ENCODE measurements at places on chromosomes 11 and 22. TPM values are rescaled to one million over a fixed set of nuclear protein-coding genes. Genes with fewer than 3 reads are reported as not detected.

- H3K36me3 ChIP-seq = no peaks in the 10 kb centered on the region
- no peaks in the 10 kb centered on the region for H3K27me3 ChIP-seq
- H3K4me1 ChIP-seq = no peaks in the 10 kb centered on the region
Observed at GRCh38 chr11:85823816-85824215, 12.9 kb upstream of the SYTL2 start.

Gene DLG2
- 6.9 TPM for total RNA-seq

Gene CSF2RB
- 3.3 TPM for total RNA-seq

GRCh38 chr11:96044747-96045146 lies 120.8 kb upstream of the MTMR2 start:
- no peaks in the 10 kb centered on the region for H3K4me1 ChIP-seq
- H3K4me3 ChIP-seq = no peak overlapping the region
- DNase-seq = no peak
- H3K27ac ChIP-seq = peak overlapping the region; percentile 91

- H3K36me3 ChIP-seq = no peaks in the 10 kb centered on the region
- no peak overlapping the region for H3K27ac ChIP-seq
- no peaks in the 10 kb centered on the region for H3K4me1 ChIP-seq
- no peaks in the 10 kb centered on the region for H3K27me3 ChIP-seq
Observed at GRCh38 chr11:77999446-78000030, 5.1 kb upstream of the INTS4 start.

- no peaks in the 10 kb centered on the region for H3K4me1 ChIP-seq
- peak overlapping the region; percentile 70 for H3K4me3 ChIP-seq
- H3K27me3 ChIP-seq = no peaks in the 10 kb centered on the region
- H3K36me3 ChIP-seq = no peaks in the 10 kb centered on the region
- DNase-seq = no peak
- peak overlapping the region; percentile 79 for H3K27ac ChIP-seq
Observed at GRCh38 chr22:45503816-45504372, 1.2 kb downstream of the FBLN1 start.

GRCh38 chr11:128942272-128942612 lies 429 bp downstream of the TP53AIP1 start:
- H3K4me3 ChIP-seq = no peak overlapping the region
- peaks cover 28% of the 10 kb centered on the region for H3K27me3 ChIP-seq
- no peak for DNase-seq
- no peaks in the 10 kb centered on the region for H3K36me3 ChIP-seq
- no peaks in the 10 kb centered on the region for H3K4me1 ChIP-seq
- peak overlapping the region; percentile 76 for H3K27ac ChIP-seq

- H3K27ac ChIP-seq = no peak overlapping the region
- no peak overlapping the region for H3K4me3 ChIP-seq
- DNase-seq = no peak
Observed at GRCh38 chr22:36902143-36902926, 11.1 kb upstream of the CSF2RB start.

Gene MIAT
- total RNA-seq = 2.3 TPM

- no peak overlapping the region for H3K4me3 ChIP-seq
- no peaks in the 10 kb centered on the region for H3K36me3 ChIP-seq
- DNase-seq = no peak
- H3K27me3 ChIP-seq = no peaks in the 10 kb centered on the region
- no peaks in the 10 kb centered on the region for H3K4me1 ChIP-seq
Observed at GRCh38 chr11:123073343-123074057, 11.6 kb upstream of the HSPA8 start.

DNA sequence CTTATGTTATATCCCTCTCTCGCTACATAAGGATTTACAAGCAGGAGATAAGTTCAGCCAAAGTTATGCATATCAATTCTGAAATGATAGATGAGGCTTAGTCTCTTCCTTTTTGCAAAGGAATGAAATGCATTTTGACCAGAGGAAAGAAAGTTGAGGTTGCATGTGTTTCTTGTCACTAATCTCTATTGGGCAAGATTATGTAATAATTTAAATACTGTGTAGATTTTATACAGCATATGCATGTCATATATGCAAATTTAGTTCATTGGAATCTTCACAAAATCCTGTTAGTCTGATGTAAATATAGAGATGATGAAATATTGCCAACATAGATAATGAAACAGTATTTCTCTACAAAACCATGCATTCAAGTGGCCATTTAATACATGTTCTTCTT lies 858.7 kb upstream of the RAG2 start:
- H3K4me3 ChIP-seq = no peak overlapping the region
- no peak for DNase-seq
- H3K27ac ChIP-seq = no peak overlapping the region
- H3K36me3 ChIP-seq = no peaks in the 10 kb centered on the region
- no peaks in the 10 kb centered on the region for H3K4me1 ChIP-seq

- no peaks in the 10 kb centered on the region for H3K27me3 ChIP-seq
- no peak for DNase-seq
- H3K27ac ChIP-seq = no peak overlapping the region
- no peak overlapping the region for H3K4me3 ChIP-seq
- H3K36me3 ChIP-seq = no peaks in the 10 kb centered on the region
Observed at GRCh38 chr11:47992959-47993820, 12.8 kb downstream of the PTPRJ start.

- no peak for DNase-seq
- H3K4me1 ChIP-seq = peaks cover 5% of the 10 kb centered on the region
- no peak overlapping the region for H3K4me3 ChIP-seq
Observed at GRCh38 chr22:25174156-25174887, 25.3 kb upstream of the CRYBB3 start.

Gene IFITM10
- total RNA-seq = 1.4 TPM

Gene VPREB3
- not detected for total RNA-seq

DNA sequence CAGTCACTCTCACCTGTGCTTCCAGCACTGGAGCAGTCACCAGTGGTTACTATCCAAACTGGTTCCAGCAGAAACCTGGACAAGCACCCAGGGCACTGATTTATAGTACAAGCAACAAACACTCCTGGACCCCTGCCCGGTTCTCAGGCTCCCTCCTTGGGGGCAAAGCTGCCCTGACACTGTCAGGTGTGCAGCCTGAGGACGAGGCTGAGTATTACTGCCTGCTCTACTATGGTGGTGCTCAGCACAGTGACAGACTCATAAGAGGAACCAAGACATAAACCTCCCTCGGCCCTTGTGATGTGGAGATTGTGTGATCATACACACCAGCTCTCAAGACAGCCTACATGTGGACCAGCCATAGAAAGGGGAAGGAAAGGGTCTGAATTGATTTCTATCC lies 113.3 kb downstream of the ZNF280B start:
- peak; percentile 39 for DNase-seq
- H3K36me3 ChIP-seq = no peaks in the 10 kb centered on the region
- no peak overlapping the region for H3K4me3 ChIP-seq
- peak overlapping the region; percentile 55 for H3K27ac ChIP-seq
- H3K27me3 ChIP-seq = no peaks in the 10 kb centered on the region

GRCh38 chr11:73285721-73286120 lies 13.6 kb downstream of the P2RY6 start:
- no peaks in the 10 kb centered on the region for H3K4me1 ChIP-seq
- no peaks in the 10 kb centered on the region for H3K36me3 ChIP-seq
- no peak for DNase-seq
- H3K27ac ChIP-seq = no peak overlapping the region
- no peaks in the 10 kb centered on the region for H3K27me3 ChIP-seq
- H3K4me3 ChIP-seq = no peak overlapping the region

Gene OVOL1
- total RNA-seq = 3.6 TPM

DNA sequence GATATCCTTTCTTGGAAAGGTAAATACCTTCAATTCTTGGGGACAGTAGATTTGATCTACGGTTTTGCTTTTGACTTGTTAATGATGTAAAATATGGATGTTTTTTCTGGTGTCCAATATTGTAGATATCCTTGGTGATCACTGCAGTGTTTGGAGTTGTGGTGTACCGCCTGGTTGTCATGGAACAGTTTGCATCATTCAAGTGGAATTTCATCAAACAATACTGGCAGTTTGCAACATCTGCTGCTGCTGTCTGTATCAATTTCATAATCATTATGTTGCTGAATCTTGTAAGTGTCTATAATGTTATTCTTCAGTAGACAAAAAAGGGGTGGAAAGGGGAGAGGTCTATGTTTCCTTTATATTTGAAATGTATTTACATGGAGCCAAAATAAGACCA lies 27.4 kb upstream of the MUC15 start:
- H3K27me3 ChIP-seq = no peaks in the 10 kb centered on the region
- no peaks in the 10 kb centered on the region for H3K36me3 ChIP-seq
- no peaks in the 10 kb centered on the region for H3K4me1 ChIP-seq

Gene NLRP10
- not detected for total RNA-seq

GRCh38 chr11:64854534-64855502 lies 10.4 kb upstream of the CDC42BPG start:
- no peaks in the 10 kb centered on the region for H3K36me3 ChIP-seq
- DNase-seq = peak; percentile 68
- H3K4me1 ChIP-seq = peaks cover 15% of the 10 kb centered on the region
- peak overlapping the region; percentile 26 for H3K4me3 ChIP-seq
- H3K27ac ChIP-seq = peak overlapping the region; percentile 83

- H3K4me1 ChIP-seq = no peaks in the 10 kb centered on the region
- H3K36me3 ChIP-seq = no peaks in the 10 kb centered on the region
- H3K27ac ChIP-seq = no peak overlapping the region
- DNase-seq = no peak
- H3K4me3 ChIP-seq = no peak overlapping the region
Observed at GRCh38 chr11:112306230-112306629, 45.6 kb upstream of the PLET1 start.

Gene PKDREJ
- total RNA-seq = not detected

Gene NXPE1
- not detected for total RNA-seq

Gene BAIAP2L2
- 1.0 TPM for total RNA-seq

Gene SLC17A6
- total RNA-seq = not detected

Gene BEST1
- total RNA-seq = 10.1 TPM

Measured in breast epithelium (tissue), 4 donors.